ENCODE measurements at places on chromosomes 1 and 21.
A peak's percentile ranks its signal among the peaks of the same experiment; 100 is the strongest.

DNA sequence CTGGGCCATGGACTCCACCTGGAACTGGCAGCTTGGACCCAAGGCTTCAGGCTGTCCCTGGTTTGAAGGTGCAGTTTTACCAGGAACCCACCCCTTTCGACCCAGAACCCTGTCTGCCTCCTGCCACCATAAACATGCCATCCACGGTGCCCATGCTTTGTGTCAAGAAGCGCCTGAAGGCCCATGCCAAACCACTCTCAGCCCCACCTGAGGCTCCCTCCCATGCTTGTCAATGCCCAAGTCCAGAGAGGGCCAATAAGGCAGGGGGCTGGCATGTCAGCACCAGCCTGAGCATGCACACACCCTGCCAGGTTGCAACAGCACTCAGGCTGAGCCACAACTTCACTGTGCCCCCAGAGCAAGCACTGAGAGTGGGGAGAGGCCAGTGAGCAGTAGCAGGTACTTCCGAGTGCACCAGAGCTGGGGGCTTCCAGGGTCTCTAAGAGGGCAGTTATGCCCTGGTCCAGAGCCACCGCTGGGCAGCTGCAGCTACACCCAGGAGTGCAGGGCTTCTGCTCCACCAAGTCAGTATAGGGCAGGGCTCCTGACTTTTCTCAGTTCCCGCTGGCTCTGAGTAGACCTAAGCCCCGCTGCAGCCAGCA lies 1256.0 kb downstream of the AMY1C start:
- DNase-seq = no peak

DNA sequence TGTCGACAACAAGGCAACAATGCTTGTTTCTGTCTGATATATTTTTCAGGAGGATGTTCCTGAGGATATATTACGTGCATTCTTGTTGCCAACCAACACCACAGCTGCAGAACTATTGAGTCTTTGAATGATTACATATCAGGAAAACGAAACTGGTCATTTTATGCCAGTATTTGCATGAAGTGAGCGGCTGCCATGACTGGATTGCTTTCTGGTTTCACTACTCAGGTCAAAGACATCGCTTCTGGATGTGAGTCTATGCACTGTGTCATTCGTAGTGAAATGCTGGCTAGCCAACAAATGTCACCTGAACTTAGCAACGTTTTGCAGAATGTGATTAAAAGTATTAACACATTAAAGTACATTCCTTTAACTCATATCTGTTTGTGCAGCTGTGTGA lies 35.8 kb upstream of the OLFM3 start:
- DNase-seq = no peak

DNA sequence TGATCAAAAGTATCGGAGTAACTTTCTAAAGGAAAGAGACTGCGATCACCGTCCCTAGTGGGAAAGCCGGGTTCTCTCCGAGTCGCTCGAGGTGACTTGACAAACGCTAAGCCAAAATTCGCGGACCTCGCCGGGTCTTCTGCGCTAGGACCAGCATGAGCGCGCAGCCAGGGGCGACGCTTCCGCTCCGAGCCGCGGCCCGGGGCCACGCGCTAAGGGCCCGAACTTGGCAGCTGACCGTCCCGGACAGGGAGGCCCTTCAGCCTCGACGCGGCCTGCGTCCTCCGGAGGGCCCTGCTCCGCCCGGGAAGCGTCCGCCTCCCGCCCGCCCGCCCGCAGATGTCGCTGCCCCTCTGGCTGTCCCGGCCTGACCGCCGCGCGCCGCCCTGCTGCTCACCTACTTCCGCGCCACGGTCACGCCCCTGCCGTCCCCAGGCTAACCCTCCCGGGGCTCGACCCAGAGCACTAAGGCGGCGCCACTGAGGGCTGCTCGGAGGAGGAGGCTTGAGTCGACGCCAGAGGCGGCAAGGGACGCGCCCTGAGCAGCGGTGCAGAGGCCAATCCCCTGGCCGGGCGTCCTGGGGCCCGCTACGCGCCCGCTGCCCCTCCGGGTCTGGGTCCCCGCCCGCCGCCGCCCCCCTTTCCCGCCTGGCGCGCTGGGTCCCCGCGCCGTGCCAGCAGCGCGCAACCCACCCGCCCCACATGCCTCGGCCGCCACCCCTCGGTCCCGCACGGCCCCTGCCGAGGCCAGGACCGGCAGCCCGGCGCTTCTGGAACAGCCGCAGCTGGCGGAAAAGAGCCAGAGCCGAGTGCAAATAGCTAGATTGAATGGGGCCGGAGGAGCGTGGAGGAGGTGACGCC lies 896 bp upstream of the DUSP10 start:
- peak; percentile 84 for DNase-seq

GRCh38 chr21:32735524-32735923 lies 7.7 kb upstream of the SYNJ1 start:
- no peak for DNase-seq

- no peak for DNase-seq
These were observed 43.5 kb upstream of the CCDC27 start for GRCh38 chr1:3708791-3709190.

DNA sequence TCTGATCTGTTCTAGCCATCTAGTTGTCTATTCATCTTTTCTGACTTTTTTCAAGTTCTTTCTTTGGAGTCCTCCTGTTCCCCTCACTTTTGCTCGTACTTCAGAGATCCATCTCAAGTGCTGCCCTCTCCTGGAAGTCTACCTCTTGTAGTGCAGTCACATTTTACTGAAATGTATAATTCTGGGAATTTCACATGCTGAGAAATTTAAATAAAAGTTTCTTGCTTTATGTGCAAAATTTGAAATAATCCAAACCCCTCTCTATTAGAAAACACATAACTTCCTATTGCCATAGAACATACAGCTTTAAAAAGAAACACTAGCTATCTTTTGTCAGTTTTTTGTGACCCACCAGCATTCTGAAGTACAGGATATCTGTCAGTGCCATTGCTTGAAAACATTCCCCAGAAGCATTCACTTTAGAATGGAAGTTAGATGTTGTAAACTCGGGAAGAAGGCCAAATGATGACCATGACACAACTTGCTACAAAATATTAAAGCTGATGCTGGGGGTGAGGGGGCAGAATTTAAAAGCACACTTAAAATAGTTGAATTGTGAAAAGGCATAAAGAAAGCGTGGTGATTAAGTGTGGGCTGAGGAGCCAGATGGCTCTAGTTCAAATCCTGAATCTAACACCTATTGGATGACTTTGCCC lies 22.0 kb downstream of the RLF start:
- no peak for DNase-seq

DNA sequence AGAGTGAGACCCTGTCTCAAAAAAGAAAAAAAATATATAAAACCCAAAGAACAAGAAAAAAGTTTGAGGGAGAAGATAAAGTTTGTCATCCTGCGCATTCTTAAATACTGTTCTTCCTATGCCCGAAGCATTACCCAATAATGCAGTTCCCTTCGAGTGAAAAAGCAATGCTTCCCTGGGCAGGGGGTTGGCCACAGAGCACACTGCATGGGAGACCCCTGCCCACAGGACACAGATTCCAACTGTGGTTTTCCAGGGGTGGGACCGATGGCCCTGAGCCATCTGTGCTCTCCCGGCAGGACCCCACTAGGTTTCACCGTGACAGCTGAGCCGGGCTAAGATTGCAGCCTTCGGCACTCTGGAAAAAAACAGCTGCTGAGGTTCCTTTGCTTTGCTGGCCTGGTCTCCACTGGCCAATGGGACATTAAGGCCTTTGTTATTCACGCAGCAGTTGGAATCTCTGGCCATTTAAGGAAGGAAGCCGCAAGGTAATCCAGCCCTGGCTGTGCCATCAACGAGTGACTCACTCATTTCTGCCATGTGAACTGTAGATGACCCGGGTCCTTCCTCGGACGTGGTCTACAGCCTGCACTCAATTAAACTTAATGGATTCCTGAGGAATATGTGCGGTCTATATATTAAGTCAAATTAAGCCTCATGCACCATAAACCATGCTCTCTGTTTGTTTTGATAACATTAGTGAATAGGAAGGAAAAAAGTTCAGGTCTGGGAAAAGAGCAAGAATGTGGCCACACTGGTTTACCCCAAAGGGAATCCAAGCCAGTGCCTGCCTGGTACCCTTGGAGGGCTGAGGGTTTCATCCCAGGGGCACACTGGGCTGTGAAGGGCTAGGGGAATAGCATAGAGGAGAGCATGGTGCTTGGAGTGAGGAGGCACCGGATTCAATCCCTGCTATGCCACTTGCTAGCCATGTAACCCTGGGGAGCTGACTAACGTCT lies 163.2 kb downstream of the ZBTB18 start:
- no peak for DNase-seq

DNA sequence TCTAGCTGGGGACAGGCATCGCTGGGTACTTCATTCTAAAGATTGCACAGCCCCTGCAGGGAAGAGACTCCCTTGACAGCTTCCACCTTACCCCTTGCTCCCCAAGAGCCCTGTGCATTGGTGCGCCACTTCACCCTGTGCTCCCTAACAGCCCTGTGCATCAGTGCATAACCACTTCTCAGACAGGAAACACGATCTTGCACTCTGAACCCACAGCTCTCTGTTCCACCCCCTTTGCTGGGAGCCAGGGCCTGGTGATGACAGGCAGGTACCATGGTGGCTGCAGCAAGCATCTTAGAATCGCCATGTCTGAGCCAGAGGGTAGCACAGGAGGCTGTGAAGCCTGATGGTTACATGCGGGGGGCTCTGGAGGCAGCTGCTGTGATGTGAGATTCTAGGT lies 5.0 kb downstream of the ALPL start:
- no peak for DNase-seq

- no peak for DNase-seq
These were observed 245.6 kb downstream of the SIPA1L2 start for GRCh38 chr1:232384171-232384883.

- DNase-seq = no peak
These were observed 3.4 kb downstream of the CLDN19 start for GRCh38 chr1:42736571-42737200.

DNA sequence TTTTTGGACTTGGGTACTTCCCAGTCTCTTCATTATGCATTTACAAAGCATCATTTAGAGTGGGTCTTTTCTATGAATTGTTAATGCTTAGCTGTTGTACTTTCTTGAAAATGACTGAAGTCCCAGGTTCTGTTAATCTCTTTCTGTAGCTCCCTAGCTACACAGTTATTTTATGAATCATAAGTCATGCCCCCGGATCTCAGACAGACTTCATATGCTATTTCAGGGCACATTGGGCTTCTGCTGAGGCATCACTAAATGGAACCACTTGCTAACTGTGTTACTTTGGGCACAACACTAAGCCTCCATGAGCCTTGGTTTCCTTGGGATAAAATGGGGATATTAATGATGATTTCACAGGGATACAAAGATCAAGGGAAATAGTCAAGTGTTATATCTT lies 55.5 kb upstream of the RBM15 start:
- no peak for DNase-seq

GRCh38 chr1:58574816-58575215 lies 2.2 kb downstream of the TACSTD2 start:
- DNase-seq = no peak

DNA sequence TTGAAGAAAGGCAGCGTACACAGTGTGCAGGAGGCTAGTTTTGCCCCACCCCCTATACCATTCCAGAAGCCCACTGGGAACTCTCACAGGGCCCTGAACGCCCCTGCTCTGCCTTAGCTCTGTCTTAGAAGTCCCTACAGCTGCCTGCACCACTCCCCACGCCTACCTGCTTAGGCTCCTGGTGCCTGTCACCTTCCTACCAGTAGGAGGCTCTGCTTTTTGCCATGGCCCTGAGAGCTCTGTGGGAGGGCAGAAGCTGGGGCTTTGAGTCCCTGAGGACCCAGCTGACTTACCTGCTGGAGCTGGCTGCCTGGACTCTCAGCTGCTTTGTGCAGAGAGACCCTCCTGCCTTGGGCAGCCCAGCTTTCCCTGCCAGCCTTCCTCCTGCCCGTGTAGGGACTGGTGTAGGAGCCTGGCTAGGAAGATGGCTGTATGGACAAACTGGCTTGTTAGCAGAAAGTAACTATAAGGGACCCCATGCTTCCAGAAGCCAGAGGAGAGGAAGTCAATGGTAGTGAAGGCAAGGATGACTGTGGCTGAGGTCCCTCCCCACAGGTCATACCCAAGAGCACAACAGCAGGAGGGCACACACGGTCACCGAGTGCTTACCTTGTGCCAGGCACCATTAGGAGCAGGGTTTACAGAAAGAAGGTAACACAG lies 9.8 kb upstream of the CELSR2 start:
- no peak for DNase-seq

- no peak for DNase-seq
These were observed 260.3 kb downstream of the SIPA1L2 start for GRCh38 chr1:232369451-232370296.

- DNase-seq = no peak
These were observed 3.2 kb upstream of the CCNL2 start for GRCh38 chr1:1402072-1402900.

DNA sequence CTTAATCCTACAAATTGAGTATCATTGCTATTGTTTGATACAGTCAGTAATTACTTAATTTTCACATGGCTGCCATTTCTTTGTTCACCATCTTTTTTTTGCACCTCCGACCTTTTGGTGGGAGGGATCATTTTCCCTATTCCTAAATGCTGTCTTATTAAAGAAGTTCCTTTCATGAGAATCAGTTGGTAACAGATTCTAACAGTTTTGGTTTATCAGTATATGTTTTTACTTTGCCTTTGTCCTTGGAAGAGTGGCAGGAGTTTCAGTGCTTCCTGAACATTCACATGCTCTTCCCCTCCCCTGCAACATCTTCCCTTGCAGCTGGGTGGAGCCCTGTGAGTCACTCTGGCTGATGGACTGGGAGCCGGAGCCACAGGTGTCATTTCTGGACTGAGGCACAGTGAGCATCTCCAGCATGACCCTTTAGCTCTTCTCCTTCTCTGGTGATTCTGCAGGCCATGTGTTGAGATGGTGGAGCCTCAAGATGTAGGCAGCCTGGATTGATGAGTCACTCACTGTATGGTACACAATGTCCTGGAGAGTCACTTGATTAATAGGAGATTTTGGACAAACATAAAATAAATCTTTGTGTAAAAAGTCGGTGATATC lies 217.7 kb downstream of the URB2 start:
- DNase-seq = no peak

DNA sequence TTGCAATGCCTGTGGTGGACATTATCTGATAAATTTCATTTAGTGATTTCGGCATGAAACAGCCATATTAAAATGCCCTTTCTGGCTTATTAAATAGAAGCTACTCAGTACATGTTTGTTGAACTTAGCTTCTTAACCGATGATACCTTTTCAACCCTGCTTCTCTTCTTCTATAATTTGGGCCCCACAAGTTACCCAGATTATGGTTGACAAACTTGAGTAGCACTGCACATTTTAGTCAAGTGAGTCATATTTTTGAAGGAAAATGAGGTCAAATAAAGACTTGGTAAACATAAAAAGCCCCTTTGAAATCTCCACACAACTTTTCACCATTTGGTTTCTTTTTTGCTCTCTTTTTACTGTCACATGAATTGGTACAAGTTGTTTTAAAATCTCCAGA lies 33.8 kb downstream of the GIPC2 start:
- DNase-seq = no peak

DNA sequence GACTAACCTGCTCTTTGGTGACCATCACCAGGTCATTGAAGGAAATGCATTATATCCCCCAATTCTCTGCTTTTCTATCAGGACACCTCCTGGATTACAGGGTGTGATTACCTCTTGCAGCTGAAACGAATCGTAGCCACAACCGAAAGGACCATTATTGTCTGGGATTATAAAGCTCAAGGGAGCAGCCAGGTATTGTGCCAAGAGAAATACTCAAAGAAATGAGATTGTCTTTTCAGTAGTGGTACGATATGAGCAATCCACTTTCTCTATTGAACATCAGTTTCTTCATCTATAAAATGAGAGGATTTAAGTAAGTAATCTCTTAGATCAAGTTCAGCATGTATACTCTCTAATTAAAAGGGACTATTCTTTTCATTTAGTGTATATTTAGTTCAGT lies 27.3 kb downstream of the WDR64 start:
- DNase-seq = no peak
